ENCODE measurements at places on chromosomes 16 and 17. TPM values are rescaled to one million over a fixed set of nuclear protein-coding genes. Genes with fewer than 3 reads are reported as not detected.

GRCh38 chr17:8188263-8188839, 1.6 kb downstream of the BORCS6 start:
- no peak for ATAC-seq

DNA sequence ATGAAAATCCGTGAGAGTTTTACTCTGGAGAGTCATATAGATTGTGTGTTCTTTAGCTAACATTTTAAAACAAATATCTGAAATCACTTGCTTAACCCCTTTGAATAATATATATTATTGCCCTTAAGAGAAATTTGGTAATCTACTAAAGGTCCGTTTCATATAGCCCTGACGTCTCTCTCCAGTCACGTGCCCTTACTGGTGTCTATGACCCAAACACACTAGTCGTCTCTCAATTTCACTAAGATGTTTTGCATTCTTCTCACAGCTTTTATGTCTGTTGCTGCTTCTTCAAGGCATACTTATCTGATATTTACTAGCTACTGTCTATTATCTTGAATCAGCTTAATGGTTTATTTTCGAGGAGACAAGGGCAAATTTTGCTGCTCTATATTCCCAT, 409.9 kb downstream of the KCNJ18 start:
- no peak for ATAC-seq

DNA sequence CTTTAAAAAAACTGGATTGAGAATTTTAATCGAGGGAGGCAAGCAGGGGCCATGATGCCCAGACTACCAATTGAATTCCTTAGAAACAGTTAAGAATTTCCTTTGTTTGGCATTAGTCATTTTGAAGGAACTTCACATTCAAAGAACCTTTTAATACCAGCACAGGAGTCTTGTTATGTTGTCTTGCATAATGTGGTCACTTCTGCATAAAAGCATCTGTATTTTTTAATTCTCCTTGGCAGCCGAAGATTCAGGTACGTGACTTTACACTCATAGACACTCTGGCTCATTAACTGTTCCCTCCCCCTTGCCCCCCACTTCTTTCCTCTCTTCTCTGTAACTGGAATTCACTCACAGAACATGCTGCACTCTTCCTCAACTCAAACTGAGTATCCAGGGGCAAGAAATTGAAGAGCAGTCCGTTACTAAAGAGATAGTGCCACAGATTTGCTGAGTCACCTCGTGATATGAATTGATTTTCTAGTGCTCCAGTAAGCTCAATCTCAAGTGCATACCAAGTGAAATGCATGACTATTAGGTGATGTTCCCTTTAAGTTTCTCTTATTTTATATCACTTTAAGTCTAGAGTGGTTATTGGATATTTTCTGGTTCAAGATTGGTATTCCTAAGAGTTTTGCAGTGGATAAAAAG, 572.2 kb upstream of the SOX9 start:
- ATAC-seq: no peak

- no peak for ATAC-seq
Measured at GRCh38 chr16:68404736-68405345, 43.5 kb downstream of the SMPD3 start.

GRCh38 chr17:1123393-1123831, 56.4 kb downstream of the ABR start:
- ATAC-seq: peak; percentile 4

DNA sequence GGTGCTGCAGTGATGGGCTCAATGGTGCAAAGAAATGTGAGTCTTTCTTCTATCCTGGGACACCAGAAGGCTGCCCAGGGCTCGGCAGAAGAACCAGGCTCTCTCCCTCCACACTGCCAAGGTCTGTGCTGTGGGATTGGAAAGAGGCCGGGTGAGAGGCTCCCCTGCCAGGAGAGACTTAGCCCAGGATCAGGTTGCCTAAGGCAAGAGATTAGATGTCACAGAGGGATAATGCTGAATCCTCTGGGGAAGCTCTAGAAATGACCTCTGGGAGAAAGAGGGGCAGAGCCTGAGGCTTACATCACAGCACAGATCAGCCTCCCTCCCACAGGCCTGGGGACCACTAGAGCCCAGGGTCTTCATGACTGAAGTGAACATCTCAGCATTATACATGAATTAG, 5.7 kb upstream of the DOC2B start:
- ATAC-seq: no peak

DNA sequence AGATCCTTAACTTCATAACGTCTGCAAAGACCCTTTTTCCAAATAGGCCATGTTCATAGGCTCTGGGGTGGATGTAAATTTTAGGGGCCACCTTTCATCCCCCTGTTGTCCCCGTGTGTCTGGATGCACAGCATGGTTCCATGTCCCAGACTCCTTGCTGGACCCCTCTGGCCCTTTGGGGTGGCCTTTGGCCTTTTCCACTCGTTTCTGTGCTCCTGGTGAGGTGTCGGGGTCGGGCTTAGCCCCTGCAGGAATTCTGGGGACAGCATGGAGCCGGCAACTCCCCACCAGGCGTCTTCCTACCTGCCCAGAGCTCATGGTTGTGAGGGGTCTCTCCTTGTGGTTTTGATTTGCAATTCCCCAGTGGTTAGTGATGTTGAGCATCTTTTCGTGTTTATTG, 183.5 kb downstream of the SEC14L1 start:
- ATAC-seq: no peak

DNA sequence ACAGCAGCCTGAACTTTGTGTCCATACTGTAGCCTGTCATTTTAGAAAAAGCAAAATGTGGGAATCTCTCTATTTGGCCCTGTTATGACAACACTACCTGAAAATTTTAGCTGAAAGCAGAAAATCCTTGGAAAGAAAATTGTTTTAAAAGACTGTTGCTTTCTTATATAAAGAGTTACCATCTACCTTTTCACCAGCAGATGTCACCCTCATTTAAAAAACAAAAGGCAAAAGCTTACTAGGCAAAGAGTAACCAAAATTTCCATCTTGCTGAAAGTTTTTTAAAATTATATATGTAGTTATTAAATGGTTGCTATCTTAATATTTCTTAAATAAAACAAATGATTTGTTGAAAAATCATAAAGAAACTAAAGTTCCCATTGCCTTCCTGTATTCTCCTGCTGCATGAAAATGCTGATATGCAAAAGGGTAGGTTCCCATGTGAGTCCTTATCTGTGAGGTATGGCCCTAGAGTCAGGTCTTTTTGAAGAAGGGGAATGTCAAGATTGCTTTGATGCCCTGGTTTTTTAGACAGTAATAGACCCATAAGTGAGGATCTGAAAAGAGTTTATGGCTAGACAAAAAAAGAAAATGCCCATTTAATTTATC, 61.0 kb downstream of the TNRC6C start:
- no peak for ATAC-seq

GRCh38 chr16:47626246-47626645, 165.1 kb downstream of the PHKB start:
- ATAC-seq: peak; percentile 6

DNA sequence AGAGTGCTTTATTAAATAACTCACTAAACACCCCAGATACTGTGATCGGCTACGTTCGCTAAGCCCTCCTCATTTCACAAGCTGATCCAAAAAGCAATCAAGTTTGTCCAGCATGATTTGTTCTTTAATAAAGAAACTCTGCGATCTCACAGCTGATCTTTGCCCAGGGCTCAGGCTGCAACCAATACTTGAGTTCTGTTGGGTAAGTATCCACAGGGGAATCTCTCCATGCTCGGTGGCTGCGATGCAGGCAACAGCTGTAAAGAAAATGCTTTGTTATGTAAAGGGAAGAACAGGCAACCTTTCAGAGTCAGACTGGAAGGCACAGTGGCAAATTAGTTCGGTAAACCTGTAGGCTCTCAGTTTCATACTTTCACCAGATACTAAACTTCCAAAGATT, 67.5 kb downstream of the SHISA6 start:
- ATAC-seq: no peak

GRCh38 chr17:57902117-57902799, 52.4 kb upstream of the MRPS23 start:
- no peak for ATAC-seq

DNA sequence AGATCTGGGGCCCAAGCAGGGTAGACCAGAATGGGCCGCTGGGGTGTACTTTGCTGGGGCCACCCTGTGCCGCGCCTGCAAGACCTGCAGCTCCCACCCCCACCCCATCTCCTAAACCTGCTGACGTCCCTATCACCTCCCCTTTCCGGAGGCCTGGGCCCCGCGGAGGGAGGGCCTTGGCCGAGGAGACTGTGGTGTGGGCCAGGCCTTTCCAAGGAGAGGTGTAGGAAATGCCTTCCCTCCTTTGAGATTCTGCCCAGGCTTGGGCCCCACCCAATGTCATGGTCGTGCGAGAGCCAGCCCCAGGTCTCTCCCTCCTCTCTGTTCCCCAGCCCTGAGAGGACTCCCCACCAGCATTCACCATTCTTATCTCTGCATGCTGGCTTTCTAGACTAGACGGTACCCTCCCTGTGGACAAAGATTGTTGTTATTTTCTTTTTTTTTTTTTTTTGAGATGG, 3.9 kb upstream of the WFIKKN2 start:
- peak; percentile 32 for ATAC-seq

DNA sequence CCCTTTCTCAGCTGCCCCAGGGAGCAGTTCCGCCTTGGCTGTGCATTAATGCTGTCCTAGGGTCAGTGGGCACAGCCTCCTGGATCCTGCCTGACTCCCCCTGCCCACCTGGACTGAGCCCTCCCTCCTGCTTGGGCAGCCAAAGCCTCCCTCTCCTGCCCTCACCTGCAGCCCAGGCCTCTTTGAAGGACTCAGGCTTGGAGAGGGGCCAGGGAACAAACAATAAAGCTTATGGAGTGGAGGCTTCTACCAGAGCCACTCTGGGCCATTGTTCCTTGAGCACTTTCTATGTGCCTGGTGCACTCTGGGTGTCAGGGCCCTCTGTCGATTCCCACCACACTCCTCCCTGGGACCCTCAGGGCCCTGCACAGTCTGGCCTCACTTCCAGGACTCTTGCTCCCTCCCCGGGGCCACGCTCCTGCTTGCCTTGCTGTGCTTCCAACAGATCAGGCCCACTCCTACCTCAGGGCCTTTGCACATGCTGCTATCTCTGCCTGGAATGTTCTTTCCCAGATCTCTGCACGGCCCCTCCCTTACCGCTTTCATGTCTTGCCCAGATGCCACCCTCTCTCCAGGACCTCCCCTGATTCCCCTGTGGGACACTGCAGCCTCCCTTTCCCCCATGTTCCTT, 5.0 kb downstream of the KCNJ12 start:
- ATAC-seq: no peak

GRCh38 chr17:61240851-61241468, 158.7 kb upstream of the TBX2 start:
- no peak for ATAC-seq

DNA sequence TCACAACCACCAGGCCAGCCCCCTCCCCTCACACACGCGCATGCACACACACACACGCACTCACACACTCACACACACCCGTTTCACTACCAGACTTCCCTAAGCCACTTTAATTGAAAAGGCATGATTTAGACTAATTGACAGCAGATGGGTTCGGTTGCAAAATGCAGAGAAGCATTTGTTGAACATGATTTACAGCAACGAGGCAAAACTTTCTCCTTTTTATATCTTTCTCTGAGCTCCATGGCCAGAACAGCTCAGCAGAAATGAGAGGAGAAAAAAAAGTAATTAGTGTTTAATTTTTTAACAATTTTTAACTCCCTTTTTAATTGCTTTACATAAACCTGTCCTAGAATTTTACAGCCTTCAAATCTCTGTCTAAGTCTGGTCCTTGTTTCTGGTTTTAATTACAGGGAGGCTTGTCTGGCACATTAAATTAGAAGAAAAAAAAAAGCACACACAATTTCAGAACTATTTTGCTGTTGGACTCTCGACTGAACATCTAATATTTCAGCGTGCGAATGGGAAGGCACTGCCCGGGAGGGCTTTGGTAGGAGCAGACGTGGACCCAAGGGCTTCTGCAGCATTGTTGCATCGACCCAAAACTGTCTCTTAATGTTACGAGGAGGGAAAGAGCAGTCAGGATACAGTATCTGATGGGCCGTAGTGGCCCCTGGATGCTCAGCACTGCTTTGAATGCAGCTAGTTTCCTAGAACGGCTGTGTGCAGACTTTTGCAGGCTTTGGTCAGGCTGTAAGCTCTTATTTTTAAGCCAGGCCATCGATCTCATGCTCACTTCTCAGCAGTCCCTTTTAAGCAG, 255.9 kb downstream of the SOX9 start:
- ATAC-seq: peak; percentile 63

GRCh38 chr17:77329741-77330531, 189.2 kb downstream of the SEC14L1 start:
- ATAC-seq: no peak

DNA sequence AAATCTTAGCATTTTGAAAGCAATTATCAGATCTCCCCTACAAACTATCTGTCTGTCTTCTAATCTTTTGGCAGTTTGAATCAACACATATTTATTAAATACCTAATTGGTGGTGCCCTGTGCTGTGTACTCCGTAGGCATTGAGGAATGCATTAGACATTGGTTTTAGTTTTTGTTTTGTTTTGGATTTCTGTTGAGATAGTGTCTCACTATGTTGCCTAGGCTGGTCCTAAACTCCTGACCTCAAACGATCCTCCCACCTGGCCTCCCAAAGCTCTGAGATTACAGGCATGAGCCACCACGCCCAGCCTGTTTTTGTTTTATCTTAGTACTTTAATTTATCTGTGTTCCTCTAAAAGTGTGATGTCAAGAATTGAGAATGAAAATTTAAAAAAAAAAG, 124.8 kb upstream of the RBL2 start:
- ATAC-seq: no peak

- ATAC-seq: no peak
Measured at GRCh38 chr16:67389911-67390815, 3.1 kb downstream of the TPPP3 start.

DNA sequence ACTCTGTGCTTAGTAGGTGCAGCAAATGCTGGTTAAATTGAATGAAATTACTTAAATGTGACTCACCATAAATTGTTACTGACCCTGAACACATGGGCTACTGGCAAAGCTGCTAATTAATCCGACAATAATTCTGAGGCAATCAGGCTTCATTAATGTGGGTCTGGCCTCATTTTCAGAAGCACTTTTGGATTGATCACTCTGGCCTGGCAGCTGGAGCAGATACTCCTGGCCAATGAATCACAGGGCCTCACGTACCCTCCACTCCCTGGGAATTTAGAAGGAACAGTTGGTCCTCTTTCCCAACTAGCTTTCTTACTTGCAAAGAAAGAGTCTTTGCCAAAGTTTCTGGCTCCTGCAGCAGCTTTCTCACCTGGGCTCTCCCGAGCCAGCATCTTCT, 162.0 kb upstream of the ZKSCAN2 start:
- no peak for ATAC-seq

- no peak for ATAC-seq
Measured at GRCh38 chr17:50421308-50422051, 4.5 kb upstream of the ACSF2 start.

- ATAC-seq: no peak
Measured at GRCh38 chr17:40188694-40189093, 11.4 kb downstream of the RAPGEFL1 start.

- no peak for ATAC-seq
Measured at GRCh38 chr16:60810250-60810649, 1226.0 kb downstream of the CDH8 start.

- ATAC-seq: no peak
Measured at GRCh38 chr16:66741950-66742808, 9.2 kb downstream of the DYNC1LI2 start.

Gene HBZ
- total RNA-seq: not detected

Gene TP53TG3F
- total RNA-seq: not detected

Gene CASKIN1
- total RNA-seq: 0.11 TPM

Gene PRSS27
- 5.3 TPM for total RNA-seq

Gene CCDC78
- total RNA-seq: 26.1 TPM

Gene MRPL58
- 47.5 TPM for total RNA-seq

Gene RAPGEFL1
- 11.1 TPM for total RNA-seq

Gene PLA2G10
- not detected for total RNA-seq

Gene FBXW10
- total RNA-seq: 0.33 TPM
